ENCODE measurements at places on chromosomes 7 and 10.

GRCh38 chr10:112052166-112052565 is 131.4 kb downstream of the GPAM start:
- DNase-seq = peak; percentile 91

GRCh38 chr7:128902761-128903585 is 7.5 kb downstream of the KCP start:
- DNase-seq = no peak

- DNase-seq = no peak
These were observed 14.7 kb downstream of the FGF8 start for GRCh38 chr10:101761226-101761625.

GRCh38 chr10:21279217-21279575 is 246.3 kb downstream of the SKIDA1 start:
- no peak for DNase-seq

GRCh38 chr10:7483848-7484247 is 73.0 kb upstream of the SFMBT2 start:
- no peak for DNase-seq

DNA sequence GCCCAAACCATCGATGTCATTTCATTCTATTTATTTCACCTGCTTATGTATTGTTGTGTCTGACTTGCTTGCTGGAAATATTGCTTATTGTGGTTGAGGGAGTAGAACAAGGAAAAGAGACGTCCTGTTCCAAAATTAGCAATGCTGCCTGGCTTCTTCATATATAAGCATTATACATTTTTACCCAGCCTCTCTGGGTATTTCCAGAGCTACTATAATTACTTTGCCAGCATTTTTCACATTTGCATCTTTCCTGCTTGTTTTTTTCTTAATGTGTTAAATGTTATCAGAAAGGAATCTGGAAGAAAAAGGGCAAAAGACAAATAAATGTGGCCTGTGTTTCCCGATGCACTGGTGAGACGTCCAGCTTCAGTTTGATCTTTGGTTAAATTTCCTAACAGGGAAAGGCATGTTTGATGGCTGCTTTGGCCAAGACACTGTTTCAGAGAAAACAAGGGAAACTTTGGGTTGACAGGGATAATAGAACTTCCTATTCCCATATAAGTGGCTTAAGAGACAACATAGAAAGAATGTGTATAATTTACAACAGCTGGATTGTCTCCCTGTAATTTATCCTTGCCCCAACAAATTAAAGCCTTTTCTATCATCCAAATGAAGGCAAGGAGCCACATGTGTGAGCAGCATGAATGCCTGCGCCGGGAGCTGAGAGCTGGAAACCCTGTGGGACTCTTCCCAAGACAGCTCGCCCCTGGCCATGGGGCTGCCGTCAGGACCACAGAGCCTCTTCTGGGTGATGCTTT is 671.1 kb upstream of the CELF2 start:
- DNase-seq = no peak

GRCh38 chr10:127392351-127393235 is 156.5 kb upstream of the NPS start:
- DNase-seq = no peak

GRCh38 chr7:91164506-91164905 is 99.7 kb upstream of the FZD1 start:
- DNase-seq = no peak

DNA sequence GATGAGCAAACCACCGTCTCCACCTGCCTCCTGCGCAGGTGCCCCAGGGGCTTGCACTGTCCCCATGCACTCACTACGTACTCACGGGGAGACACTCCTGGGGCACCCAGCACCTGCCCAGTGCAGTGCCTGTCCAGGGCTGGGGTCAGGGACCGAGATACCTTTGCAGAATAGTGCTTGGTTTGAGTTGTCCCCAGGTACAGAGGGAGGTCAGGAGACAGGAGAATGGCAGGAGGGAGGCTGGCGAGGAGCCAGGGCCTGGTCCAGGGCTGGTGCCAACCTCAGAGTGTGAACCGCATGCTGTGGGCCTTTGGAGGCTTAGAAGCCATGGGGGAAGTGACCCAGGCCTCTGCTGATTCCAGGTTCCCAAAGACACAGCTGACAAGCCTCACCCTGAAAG is 110.1 kb upstream of the GPR26 start:
- no peak for DNase-seq

DNA sequence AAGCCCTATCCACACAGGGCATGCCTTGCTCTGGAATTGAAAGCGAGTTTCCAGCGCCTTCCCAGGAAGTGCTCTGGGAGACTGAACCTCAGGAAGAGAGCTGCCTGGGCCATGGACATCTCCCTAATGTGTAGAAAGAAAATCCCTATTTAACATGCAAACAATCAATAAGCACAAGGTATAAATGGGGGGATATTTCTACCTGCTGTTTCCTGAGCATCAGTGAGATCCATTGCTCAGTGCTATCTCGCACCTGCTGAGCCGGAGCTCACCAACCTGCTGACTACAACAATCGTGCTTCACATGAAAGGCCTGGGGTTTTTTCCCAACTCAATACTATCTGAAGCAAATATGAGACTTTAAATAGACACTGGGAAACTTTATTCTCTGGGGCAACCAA is 584.0 kb downstream of the GLRX3 start:
- no peak for DNase-seq

GRCh38 chr10:123471811-123472210 is 194.3 kb upstream of the GPR26 start:
- no peak for DNase-seq

GRCh38 chr7:71782051-71782450 is 630.1 kb downstream of the CALN1 start:
- no peak for DNase-seq

DNA sequence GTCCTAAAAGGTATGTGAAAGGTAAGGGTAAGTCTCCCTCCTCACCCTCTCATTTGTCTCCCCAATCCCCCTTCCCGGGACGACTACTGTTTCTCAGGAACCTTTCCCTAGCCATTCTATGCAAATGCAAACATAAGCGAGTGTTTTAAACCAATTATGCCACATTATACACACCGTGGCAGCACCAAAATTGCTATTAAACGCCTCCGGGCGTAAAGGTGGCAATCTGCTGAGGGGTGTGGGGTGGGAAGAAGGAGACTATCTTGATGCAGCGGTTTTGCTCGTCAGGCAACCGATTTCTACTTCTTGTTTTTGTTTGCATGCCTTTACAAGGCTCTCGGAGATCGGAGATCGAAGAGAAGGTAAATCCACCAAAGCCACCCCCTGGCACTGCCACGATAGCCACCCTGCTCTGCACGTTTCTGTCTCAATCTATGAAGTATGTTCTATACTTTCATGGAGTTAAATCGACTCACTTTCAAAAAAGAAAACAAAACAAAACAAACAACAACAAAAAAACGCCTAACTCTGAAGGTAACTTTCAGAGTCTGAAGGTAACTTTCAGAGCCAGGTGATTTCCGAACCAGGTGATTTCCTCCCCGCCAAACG is 46.0 kb upstream of the CDK1 start:
- DNase-seq = peak; percentile 30
